ENCODE measurements at places on chromosomes 12 and 14. TPM values are rescaled to one million over a fixed set of nuclear protein-coding genes. Genes with fewer than 3 reads are reported as not detected.

GRCh38 chr14:35403114-35403602 lies 1.4 kb downstream of the NFKBIA start:
- DNase-seq = peak; percentile 56

GRCh38 chr14:59688224-59689170 lies 111.9 kb upstream of the CCDC175 start:
- DNase-seq = peak; percentile 32

DNA sequence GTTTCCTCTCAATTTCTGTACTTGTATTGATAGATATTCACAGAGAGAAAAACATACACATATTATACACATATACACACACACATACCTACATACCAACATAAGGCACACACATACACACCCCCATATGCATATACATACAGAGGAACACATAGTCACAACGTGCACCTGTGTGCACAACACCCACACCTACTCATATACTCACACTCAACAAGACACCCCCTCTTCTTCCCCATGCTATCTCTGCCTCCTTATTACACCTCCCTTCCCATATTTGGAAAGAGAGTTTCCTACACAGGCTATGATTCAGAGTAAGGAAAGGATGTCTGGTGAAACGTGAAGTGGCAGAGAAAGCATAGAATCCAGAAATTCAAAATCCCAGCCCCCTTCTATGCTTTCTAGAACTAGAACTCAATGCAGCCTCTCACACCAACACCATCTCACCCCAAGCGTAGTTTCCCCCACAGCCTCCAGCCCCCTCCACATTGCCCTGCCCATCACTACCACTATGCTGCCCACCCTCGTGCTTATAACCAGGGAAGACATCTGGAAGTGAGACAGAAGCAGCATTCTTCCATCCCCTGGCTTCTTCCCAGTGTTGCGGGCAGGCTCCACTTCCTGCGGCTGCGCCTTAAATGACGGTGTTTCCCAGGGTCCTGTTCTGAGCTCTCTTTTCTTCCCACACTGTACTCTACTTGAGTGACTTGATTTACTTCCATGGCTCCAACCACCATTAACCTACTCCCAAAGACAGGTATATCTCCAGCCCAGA lies 2.4 kb downstream of the RNASE8 start:
- no peak for DNase-seq

DNA sequence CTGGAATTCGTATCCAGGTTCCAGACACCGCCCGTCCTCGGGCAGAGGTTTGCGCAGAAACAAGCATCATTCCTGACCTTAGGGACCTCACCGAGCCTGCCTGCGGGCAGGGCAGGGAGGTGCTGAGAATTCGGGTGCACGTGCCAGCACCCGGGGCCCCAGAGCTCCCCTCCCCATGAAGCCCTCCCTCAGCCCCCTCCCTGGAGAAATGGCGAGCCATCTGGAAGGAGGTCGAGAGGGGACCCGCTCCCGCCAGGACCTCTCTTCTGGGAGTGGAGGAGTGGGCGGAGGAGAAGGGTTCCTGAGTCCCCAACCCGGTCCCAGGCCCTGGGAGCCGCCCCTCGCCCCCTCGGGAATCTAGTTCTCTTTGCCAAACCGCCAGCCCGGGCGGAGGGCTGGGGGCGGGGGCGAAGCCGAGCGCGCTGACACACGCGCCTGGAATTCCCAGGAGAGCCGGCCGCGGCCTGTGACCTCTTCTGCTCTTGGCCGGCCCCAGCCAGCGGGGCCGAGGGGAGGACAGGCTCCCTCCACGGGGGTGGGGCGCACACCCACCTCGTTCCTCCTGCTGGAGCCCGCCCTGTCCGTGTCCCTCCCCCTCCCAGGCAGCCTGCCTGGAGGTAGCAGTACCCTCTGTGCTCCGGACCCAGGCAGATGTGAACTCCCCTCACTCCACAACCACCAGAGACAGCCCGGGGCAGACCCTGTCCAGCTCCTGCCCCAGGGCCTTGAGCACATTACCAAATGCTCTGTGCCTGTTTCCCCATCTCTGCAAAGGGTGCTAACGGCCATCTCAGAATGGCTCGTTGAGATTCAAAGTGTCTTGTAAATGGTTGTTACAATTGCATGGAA lies 23.0 kb upstream of the GPR132 start:
- DNase-seq = peak; percentile 64

DNA sequence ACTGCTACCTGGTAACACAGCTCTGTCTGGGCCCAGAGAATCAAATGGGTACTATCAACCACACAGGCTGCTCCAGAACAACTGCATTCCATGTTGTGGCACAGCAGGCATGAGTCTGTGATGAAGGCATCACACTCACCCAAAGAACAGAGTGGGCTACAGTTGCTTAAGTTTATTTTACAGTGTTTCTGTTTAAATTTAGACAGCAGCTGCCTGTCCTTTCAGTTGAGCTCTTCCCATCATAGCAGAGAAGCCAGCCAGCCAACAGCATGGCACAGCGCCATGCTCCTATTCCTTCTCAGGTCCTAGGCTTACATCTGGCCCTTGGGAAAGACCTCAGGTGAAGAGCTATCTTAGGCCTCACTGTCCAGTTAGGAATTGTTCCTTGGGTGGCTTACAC lies 147.0 kb upstream of the FRMD6 start:
- no peak for DNase-seq

GRCh38 chr12:92785563-92785950 lies 82.8 kb downstream of the PLEKHG7 start:
- no peak for DNase-seq

- DNase-seq = peak; percentile 39
Measured at GRCh38 chr12:388541-389141, 479 bp downstream of the KDM5A start.

GRCh38 chr12:39499296-39499695 lies 56.4 kb upstream of the KIF21A start:
- DNase-seq = peak; percentile 68

Gene KRT2
- total RNA-seq = not detected

Gene GPN3
- 12.3 TPM for total RNA-seq

Gene RERGL
- total RNA-seq = 0.83 TPM

DNA sequence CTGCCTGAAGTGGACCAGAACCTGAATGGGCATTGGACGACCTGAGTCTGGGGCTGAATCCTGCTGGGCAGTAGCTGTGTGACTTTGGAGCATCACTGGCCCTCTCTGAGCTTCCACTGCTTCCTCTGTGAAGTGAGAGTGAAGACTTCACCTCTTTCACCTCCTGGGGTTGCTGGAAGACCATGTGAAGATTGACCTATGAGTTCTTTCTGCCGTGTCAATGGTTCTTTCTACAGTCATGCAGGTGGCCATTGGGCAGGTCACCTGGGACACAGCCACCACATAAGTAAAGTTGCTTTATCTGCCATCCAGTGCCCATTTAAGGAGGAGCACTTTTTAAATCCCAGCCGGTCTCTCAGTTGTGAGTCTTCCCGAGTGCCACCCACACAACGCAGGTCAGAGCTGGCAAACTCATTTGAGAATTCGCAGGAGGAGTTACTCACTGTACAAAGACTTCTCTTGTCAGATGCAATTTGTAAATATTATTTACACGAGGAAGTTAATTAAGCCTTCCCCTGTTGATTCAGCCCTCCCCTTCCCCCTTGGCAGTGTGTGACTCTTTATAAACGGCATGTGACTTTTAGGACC lies 74.8 kb upstream of the TCL1B start:
- DNase-seq = peak; percentile 9

DNA sequence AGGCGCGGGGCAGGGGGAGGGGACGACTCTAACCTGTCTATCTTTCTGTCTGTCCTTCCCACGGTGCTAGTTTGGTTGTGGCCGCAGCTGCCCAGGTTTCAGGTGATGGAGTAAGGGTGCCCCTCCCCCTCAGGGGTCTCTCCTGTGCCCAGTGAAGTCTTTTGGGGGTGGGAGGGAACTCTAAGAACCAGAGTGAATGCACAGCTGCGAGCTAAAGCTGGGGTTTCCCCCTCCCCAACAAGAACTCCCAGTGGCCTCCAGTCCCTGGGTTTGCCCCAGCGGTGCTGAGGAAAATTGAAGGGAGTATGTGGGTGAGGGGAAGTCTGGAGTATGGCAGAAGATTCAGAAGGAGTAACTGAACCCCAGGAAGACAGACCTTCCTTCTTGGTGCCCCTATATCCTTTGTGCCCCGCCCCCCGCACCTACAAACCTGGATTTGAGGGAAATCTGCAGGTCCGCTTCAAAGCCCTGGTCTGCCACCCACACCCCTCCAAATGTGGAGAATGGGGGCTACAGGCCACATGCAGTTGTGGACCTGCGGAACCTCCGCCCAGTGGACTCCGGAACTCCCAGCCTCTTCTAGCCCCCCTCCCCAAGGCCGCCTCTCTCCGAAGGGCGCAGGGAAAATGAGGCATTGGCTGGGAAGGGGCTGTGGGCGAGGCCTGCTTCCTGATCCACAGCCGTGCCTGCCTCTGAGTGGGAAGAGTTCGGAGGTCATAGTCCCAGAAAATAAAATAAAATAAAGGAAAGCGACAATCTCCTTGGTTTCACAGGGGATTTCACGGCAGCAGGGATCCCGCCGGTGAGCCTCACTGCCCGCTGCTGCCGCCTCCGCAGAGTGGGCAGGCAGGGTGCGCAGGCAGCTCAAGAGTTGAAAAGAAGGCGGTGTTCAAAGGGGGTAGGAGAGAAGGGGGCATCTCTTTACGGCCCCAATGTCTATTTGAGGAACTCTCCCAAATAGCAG lies 3.4 kb upstream of the HOXC9 start:
- no peak for DNase-seq

GRCh38 chr12:70443062-70443673 lies 77.1 kb downstream of the KCNMB4 start:
- peak; percentile 35 for DNase-seq

Gene KCNH5
- total RNA-seq = not detected

- no peak for DNase-seq
Measured at GRCh38 chr14:79395061-79395460, 816.2 kb downstream of the DIO2 start.

DNA sequence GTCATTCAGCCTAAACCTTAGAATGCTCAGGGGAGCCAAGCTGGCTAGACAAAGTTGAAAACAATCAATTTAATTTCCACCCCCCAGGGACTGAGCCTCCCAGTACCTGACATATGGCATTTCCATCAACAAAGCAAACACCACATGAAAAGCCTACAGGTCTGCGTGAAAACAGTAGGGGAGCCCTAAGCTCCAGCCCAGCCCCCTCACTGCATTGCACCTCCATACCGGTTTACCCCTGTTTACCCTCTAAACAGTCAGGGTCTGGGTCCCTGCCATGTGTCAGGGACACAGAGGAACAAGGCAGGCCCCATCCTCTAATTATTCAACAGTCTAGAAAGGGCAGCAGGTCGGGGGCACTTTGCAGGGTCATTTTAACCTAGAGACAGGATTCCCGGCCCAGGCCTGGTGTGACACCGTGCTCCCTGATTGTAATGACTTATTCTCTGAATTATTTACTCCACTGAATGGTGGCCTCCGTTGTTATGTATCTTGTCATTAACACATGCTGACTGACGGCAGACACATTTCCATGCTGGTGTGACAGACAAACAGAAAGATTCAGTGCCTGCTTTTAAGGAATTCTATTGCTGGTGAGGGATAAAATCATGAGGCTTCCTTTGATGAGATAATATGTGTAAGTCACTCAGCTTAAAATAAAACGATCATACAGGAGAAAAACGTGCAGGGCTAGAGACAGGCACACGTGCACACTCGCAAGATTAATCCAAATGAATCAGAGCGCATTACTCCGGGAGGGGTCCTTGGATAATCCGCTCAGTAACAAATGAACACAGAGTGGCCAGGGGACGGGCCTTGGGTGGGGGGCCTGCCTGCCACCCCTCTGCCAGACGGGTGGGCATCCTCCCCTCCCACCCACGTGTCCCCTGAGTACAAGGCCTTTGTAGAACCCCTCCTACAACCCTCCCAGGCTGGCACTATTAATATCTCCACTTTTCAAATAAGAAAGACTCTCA lies 23.2 kb downstream of the CCDC88C start:
- no peak for DNase-seq

Gene SSTR1
- not detected for total RNA-seq

Gene APOF
- total RNA-seq = not detected

Gene CNTN1
- total RNA-seq = 17.8 TPM

DNA sequence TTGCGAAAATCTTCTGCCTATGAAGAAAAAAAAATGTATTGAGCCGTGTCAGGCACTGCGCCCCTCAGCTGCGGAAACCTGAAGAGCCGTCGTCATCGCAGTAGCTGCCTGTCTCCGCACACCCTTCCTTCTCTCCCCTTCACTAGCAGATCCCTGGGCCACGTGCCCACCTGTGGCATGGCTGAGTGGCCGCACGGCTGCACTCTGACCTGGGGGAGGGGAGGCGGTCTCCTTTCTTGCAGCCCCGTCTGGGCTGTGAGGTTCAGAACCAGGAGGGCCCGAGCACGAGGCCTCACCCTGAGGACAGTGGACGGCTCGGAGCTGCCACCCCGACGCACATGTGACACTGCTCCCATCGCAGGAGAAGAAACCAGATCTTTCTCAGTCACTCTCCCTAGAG lies 24.9 kb downstream of the PGAM5 start:
- DNase-seq = no peak

All from mammary epithelial cell (primary cell).